Endothelial cell of coronary artery (primary cell): ENCODE measurements at places on chromosomes 7 and 10. TPM values are rescaled to one million over a fixed set of nuclear protein-coding genes. Genes with fewer than 3 reads are reported as not detected.

BICC1 gene
- total RNA-seq: 0.45 and 8.1 TPM in 2 replicates

FXYD4 gene
- not detected in 2 replicates for total RNA-seq

TBC1D12 gene
- total RNA-seq: 7.8 and 12.0 TPM in 2 replicates

FAM204A gene
- total RNA-seq: 54.7 and 55.0 TPM in 2 replicates

CALY gene
- total RNA-seq: not detected in 2 replicates
